Naive B cell (primary cell): ENCODE measurements at places on chromosomes 4 and X. TPM values are rescaled to one million over a fixed set of nuclear protein-coding genes. Genes with fewer than 3 reads are reported as not detected.

GRCh38 chr4:143246977-143247376 lies 62.3 kb downstream of the USP38 start:
- no peak overlapping the region for H3K27ac ChIP-seq
- H3K27me3 ChIP-seq: no peaks in the 10 kb centered on the region
- no peak overlapping the region for H3K4me3 ChIP-seq
- no peaks in the 10 kb centered on the region for H3K36me3 ChIP-seq
- H3K4me1 ChIP-seq: no peaks in the 10 kb centered on the region
- DNase-seq: no peak

DNA sequence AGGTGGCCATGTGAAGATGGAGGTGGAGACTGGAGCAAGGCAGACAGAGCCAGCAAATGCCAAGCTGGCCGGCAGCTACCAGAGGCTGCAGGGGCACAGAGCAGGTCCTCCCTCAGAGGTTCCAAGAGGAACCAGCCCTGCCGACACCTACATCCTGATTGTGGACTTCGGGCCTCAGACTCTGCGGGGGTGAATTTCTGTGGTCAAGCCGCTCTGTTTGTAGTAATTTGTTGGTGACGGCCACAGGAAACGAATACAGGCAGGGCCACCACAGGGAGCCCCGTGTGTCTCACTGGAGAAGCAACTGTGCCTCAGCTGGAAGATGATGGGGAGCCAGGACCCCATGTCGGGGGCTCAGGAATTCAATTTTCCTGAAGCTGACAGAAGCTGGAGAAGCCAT lies 28.3 kb downstream of the ZFYVE28 start:
- no peak for DNase-seq
- peak overlapping the region; percentile 1 for H3K4me3 ChIP-seq
- H3K27ac ChIP-seq: no peak overlapping the region
- peaks cover 27% of the 10 kb centered on the region for H3K4me1 ChIP-seq
- H3K36me3 ChIP-seq: no peaks in the 10 kb centered on the region

DNA sequence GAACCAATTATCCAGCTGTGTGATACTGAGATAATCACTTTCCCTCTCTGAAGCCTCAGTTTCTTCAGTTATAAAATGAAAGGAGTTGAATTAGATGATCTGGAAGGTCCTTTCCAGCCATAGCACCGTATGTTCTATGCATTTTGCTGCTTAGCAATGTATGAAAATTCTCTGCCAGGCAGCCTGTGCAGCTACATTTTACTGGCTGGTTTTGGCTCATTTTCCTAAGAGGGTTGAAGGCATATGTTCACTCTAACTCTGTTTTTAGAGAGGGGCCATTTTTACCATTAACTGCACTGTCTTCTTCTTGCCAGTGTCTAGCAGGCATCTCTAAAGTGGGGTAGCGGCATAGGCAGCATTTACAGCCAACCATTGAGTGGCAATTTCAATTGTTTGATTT lies 26.1 kb downstream of the TRPC5 start:
- no peaks in the 10 kb centered on the region for H3K4me1 ChIP-seq
- H3K27me3 ChIP-seq: no peaks in the 10 kb centered on the region
- H3K4me3 ChIP-seq: no peak overlapping the region
- no peak for DNase-seq

DNA sequence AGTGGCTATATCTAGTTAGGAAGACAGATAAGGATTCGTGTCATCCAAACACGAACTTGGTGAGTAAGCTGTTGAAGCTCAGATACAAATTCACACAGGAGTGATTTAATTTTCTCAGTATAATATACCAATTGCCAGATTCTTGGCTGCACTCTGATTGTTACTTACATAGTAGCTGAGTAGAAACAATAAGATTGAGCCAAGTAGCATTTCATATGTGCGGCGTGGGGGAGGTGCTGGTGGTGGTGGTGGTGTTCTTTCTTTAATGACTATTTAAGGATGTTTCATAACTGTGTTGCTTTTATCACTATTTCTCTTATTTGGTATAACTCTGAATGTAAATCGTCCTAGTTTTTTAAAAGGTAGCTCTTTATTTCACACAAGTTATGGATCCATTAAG lies 102.9 kb downstream of the UGT8 start:
- no peak overlapping the region for H3K27ac ChIP-seq
- no peak overlapping the region for H3K4me3 ChIP-seq
- DNase-seq: no peak
- no peaks in the 10 kb centered on the region for H3K27me3 ChIP-seq

GRCh38 chrX:47515941-47516665 lies 33.1 kb upstream of the ZNF41 start:
- H3K27ac ChIP-seq: no peak overlapping the region
- H3K4me1 ChIP-seq: peaks cover 20% of the 10 kb centered on the region
- peaks cover 8% of the 10 kb centered on the region for H3K36me3 ChIP-seq
- H3K4me3 ChIP-seq: no peak overlapping the region
- no peaks in the 10 kb centered on the region for H3K27me3 ChIP-seq
- no peak for DNase-seq

GRCh38 chrX:116499780-116500179 lies 37.0 kb upstream of the CT83 start:
- H3K36me3 ChIP-seq: no peaks in the 10 kb centered on the region
- H3K27ac ChIP-seq: no peak overlapping the region
- H3K27me3 ChIP-seq: no peaks in the 10 kb centered on the region
- DNase-seq: no peak
- no peak overlapping the region for H3K4me3 ChIP-seq
- no peaks in the 10 kb centered on the region for H3K4me1 ChIP-seq

DNA sequence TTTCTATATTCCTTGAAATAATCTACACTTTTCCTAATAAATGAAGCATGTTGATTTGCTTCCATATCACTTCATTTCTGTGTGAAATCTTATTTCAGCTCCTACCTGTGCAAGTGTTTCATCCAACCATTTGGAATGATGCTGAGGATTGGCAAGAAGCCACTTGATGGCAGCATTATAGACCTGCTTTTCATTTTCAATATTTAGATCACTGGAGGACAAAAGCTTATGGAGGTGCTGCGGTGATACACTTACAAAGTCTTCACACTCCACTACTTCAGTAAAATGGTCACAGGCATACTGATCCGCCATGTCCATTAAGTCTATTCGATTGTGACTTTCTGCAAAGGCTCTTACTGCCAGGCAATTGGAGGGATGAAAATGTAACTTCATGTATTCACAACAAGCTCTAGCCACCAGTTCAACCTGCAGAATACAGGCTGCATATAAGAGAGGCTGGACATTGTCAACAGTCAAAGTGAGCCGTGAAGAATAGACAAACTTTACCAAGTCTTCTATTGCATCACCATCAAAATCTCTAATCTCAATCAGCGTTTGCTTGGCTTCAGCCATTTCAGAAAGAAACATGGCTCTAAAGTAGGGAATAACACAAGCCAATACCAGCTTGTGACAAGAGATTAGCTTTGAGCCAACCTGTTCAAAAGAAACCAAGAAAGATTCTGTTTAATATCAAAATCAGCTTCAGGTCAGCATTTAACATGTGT lies 35.1 kb downstream of the KLHL8 start:
- no peak overlapping the region for H3K4me3 ChIP-seq
- no peaks in the 10 kb centered on the region for H3K4me1 ChIP-seq
- H3K27ac ChIP-seq: no peak overlapping the region
- no peak for DNase-seq
- H3K36me3 ChIP-seq: no peaks in the 10 kb centered on the region

- H3K27me3 ChIP-seq: no peaks in the 10 kb centered on the region
- H3K4me3 ChIP-seq: no peak overlapping the region
- no peak for DNase-seq
- no peak overlapping the region for H3K27ac ChIP-seq
Measured at GRCh38 chrX:28188526-28188925, 207.3 kb upstream of the DCAF8L1 start.

DNA sequence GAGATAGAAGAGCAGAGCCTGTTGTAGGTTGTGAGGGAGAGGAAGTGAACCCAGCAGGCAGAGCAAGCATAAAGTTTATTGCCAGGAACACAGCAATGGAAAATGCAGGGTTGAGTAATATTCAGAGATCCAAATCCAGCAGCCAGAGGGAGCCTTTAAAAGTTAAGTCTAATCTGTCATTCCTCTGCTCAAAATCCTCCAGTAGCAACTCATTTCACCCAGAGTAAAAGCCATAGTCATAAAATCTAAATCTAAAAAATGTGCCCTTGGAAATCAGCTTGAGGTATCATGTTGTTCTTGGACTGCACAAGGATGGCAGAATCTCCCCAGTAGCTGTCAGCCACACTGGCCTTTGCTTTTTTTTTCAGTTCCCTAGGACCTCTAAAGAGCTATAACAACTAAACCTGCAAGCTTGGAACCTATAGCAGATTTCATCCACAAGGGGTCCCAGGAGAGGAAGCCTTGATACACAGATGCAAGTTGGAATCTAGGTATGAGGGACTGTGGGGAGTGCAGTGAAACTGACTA lies 62.9 kb upstream of the FRAS1 start:
- no peaks in the 10 kb centered on the region for H3K4me1 ChIP-seq
- no peak for DNase-seq
- H3K36me3 ChIP-seq: no peaks in the 10 kb centered on the region
- no peak overlapping the region for H3K4me3 ChIP-seq
- no peak overlapping the region for H3K27ac ChIP-seq

Gene PAGE2B
- polyA plus RNA-seq: not detected

Gene CORIN
- polyA plus RNA-seq: not detected

Gene ERAS
- polyA plus RNA-seq: not detected

Gene NDUFA1
- 314 TPM for polyA plus RNA-seq

Gene VEGFC
- polyA plus RNA-seq: not detected

Gene NSUN7
- polyA plus RNA-seq: 2.2 TPM

Gene NDNF
- not detected for polyA plus RNA-seq

Gene STBD1
- not detected for polyA plus RNA-seq
